ENCODE measurements at places on chromosomes 12 and 14. TPM values are rescaled to one million over a fixed set of nuclear protein-coding genes. Genes with fewer than 3 reads are reported as not detected.

GRCh38 chr12:127115468-127116035 is 1151.4 kb upstream of the TMEM132C start:
- peak; percentile 17 for DNase-seq

GRCh38 chr14:64705381-64706118 is 1.3 kb downstream of the PLEKHG3 start:
- peak; percentile 63 for DNase-seq

DNA sequence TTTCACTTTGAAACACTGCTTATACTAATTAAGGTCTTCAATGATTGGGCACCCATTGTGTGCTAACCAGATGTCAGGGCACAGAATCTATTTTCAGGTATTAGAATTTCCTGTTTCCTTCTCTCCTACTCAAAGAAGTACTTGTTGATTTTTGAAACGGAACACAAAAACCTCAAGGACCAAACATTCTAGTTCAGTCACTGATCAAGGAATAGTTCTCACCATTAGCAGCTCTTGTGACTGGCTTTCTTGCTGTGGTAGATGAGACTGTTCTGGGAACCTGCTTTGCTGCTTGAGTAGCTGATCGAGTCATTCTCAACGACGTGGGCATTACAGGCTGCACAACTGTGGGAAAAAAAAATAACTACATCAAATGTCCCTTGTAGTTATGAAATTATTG is 11.0 kb downstream of the DLGAP5 start:
- DNase-seq: peak; percentile 14

GRCh38 chr12:63777340-63777739 is 2.4 kb upstream of the RXYLT1 start:
- no peak for DNase-seq

DNA sequence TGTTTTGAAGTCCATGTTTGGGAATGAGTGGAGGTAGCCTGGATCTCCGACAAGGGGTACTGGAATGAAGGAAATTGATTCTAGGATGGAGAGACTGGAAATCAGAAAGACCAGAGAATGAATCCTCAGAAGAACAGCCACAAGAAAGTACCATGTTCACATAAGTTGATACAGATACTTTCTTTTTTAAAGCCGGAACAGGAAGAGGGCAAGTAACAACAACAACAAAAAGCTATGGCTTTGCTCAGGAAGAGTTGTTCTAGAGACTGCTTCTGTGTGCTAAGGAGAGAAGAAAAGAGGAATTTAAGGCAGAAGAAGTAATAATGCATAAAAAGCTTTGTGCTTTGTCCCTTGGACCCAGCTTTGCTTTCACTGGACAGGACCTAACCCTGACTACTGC is 6.2 kb downstream of the TC2N start:
- no peak for DNase-seq

DNA sequence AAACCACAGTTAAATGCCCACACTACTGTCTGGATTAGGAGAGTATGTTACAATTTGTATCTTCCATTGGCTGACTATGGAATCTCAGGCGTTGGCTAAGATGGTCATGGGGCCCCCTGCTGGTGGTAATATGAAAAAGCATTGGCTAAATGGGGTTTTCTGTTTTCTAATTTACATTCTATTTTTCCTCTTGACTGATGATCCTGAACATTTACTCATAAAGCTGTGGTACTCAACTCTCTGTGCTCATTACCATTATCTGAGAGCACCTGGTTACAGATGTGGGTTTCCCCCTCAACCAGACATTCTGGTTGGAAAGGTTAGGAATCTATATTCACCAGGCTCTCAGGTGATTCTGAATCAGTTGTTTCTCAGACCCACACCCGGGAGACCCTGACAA is 64.8 kb downstream of the WSCD2 start:
- no peak for DNase-seq

DNA sequence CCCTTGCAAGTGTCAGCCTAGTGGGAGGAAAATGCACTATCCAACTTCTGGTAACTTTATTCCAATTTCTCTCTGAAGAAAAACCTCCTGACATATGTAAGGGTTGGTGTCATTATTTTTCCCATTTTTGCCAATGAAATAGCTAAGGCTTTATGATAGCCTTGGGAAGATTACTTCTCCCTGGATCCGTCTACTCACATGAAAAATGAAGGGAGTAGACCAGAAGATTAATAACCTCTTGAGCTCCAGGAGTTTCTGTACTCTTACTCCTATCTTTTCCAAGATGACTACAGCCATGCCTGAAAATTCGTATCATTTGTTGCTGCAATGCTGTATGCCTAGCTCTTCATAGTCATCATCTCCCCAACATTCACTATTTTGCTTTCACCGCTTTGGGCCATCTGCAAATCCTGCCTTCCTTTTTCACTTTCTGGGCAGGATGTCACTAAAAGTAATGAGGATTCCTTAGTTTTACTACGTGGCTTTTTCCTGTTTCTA is 18.8 kb downstream of the TC2N start:
- DNase-seq: no peak

DNA sequence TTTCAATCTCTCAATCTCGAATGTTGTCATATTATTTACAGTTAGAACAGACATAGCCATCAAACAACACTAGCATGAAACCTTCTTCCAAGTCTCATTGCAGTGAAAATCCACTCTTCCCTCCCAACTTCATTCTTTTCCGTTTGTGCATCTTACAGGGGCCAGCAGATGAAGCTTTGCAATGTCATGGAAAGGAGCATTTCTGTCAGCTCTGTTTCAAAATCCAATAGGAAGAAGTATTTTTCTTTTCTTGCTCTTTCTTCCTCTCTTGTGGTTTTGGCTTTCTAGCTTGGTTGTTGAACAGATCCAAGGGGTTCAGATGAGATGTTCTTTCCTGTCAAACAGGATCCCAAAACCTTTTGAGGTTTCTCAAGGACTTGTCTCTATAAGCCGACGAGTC is 416.6 kb downstream of the AEBP2 start:
- no peak for DNase-seq

DNA sequence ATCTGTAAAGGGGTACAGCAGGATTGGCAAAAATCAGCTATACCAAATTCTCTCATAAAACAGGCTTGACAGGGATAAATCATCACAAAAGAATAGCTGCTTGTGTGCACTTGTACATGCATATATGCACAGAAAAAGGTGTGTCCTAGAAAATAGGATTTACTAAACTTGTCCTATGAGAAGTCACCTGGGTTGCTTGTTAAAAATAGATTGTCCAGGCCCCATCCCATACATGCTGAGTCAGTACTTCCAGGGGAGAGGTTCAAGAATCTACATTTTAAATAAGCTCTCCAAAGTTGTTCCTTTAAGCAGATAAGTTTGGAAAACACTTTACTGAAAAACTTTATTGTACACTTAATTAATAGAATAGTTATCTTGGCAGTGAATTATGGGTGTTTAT is 123.1 kb downstream of the ANO6 start:
- DNase-seq: no peak

- DNase-seq: no peak
These were observed 181.4 kb downstream of the TRHDE start for GRCh38 chr12:72453550-72453949.

DNA sequence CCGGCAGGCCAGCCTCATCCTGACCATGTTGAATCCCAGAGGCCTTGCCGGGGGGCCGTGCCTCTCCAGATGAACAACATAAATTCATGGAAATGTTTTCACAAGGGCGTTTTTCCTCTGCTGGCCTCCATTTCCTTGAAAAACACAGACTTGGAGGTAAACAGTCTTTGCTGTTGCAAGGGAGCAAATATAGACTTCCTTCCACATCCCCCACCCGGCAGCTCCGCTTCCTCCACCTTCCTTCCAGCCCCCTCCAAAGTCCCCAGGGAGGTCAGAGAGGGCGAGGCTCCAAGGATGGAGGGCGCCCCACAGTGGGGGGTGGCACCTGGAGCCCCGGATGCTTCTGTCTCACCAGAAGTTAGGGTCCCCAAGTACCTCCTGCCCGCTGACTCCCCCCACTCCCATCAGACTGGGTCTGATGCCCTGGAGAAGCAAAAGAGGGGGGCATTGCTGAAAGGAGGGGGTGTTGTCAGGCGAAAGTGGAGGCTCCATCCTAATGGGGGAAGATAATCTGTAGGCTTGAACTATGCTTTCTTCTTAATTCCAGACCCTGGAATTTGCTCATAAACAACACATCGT is 31.1 kb downstream of the CALM1 start:
- DNase-seq: no peak

The RERGL gene
- 0.83 TPM for total RNA-seq

The BATF gene
- not detected for total RNA-seq

The LRRC9 gene
- total RNA-seq: not detected

The KRT6B gene
- 3,751 TPM for total RNA-seq

The DPPA3 gene
- not detected for total RNA-seq
